ENCODE measurements at places on chromosomes 1 and 21.

DNA sequence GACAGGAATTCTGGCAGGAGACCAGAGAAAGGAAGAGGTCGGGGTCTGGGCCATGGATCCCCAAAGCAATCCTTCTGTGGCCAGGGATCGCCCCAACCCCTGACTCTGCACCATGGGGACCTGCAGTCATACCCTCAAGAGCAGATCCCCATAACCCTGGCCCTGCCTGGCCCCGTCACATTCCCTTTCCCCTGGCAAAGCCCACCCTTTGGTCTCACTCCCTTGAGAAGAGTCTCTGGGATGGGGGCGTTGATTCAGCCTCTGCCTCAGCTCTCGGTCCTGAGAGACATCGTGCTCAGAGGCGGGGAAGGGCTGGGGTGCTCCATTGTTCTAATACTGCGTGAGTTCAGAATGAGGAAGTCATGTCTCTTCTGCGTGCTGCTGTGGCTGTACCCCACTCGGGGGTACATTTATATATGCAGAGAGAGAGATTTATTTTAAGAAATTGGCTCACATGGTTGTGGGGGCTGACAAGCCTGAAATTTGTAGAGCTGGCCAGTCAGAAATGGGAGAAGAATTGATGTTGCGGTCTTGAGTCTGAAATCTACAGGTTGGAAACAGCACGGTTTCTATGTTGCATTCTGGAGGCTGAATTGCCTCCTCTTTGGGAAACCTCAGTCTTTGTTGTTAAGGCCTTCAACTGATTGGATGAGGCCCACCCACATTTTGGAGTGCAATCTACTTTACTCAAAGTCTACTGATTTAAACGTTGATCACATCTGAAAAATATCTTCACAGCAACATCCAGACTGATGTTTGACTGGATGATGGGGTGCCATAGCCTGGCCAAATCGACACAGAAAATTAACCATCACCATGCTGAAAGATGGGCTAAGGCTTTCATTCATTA lies 4.2 kb upstream of the PADI2 start:
- no peak for DNase-seq

DNA sequence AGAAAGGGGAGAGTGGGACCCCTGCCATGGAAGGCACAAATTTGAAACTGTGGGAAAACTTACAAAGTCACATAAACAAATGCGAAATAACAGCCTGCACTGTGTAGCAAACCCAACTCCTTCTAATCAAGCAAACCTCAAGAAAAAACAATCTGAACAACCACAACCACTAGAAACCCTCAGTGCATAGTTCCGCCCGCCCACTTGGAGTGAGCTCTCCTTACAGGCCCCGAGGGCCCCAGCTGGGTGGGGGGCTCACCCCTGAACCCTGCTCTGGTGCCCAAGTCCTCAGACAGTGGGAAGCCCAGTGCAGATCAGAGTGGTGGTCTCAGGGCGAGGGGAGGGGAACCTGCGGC lies 931 bp upstream of the MXRA8 start:
- DNase-seq, result peak; percentile 77

- no peak for DNase-seq
Measured at GRCh38 chr1:44723496-44724295, 7.3 kb downstream of the RNU5D-1 start.

- DNase-seq, result no peak
Measured at GRCh38 chr1:93438716-93439115, 9.2 kb upstream of the FNBP1L start.

- DNase-seq, result no peak
Measured at GRCh38 chr1:186783193-186783592, 45.6 kb upstream of the PLA2G4A start.

- no peak for DNase-seq
Measured at GRCh38 chr1:228446852-228447251, 30.2 kb upstream of the TRIM17 start.

GRCh38 chr1:165303386-165303785 lies 53.1 kb downstream of the LMX1A start:
- no peak for DNase-seq

DNA sequence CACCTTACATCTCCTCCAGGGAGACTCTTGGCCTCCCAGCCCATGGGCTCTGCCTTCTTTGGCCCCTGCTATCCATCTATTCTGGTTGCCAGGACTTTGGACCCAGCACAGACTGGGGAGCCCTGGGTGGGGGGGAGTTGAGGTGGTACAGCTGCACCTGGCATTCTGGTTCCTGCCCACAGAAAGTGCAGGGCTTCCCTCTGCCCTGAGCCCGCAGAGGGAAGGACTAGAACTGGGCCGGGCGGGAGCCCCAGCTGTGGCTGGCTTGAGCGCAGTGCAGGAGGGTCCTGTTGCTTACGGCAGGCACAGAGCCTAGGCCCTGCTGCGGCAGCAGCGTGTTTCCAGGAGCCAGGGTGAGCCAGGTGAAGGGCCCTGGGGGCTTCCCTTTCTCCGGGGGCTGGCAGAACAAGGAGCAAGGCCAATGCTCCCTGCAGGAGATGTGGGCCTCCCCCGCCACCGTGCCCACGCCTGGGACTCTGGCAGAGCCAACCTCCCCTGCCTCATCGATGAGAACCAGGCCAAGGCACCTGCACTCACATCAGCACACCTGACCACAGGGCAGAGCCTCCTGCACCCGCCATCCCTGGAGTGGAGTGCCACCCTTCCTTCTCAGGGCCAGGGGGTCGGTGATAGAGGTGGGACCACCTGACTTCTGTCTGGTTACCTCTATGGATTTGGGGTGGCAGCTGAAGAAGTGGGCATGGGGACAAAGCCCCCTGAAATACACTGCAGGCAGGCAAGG lies 16.1 kb downstream of the PARS2 start:
- DNase-seq, result no peak

GRCh38 chr1:19435181-19435580 lies 50.2 kb downstream of the CAPZB start:
- no peak for DNase-seq

DNA sequence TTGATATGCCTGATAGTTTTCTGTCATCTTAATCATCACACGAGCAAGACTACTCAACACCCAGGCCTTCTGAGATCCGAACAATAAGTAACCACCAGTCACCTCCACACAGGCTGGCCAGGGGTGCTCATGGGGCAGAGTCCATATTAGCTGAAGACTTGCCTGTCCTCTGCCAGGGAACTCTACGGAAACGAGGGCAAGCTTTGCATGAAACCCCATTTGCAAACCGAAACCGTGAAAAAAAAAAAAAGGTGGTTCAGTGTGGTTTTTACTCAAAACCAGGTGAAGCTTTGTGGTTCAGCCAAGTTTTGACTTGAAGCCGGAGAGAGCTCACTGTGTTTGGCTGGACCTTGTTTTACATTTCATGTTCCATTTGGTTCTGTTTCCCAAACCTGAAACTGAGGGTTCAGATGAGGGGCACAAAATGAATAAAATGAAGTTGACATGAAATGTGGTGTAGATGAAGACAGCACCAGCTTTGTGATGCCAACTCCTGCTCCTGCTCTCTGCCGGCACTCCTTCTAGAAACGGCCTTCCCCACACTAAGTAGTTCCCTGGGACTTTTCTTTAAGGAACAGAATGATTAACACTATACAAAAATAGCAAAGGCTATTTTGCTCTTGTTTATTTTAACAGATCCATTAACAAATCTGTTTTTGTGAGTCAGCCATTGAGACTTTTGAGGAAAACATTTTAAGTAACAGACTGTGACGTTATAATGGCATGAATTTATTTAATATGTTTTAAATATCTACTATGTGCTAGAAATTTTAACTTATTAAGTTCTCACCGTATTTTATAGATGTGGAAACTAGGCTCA lies 74.7 kb downstream of the RUNX1 start:
- no peak for DNase-seq

GRCh38 chr1:224779536-224779935 lies 149.9 kb upstream of the DNAH14 start:
- no peak for DNase-seq

DNA sequence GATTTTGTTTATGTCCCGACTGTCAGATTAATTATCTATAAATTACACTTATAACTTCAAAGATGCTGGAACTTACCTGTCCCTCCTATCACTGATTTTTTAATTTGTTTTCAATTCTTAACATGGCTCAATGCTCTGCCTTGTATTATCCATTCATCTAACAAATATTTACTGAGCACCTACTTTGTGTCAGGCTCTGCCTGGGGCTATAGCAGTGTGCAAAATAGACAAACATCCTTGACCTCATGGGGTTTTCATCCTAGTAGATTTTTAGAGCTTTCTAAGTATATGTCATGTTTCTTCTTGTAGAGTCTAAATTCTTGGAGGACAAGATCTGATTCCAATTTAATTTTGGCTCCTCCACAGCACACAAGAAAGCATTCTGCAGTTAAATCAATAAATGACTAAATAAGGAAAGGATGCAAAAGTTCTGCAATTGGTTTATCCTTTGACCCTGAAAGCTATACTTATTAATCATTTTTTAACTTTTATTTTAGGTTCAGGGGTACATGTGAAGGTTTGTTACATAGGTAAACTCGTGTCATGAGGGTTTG lies 10.8 kb upstream of the SMYD2 start:
- DNase-seq, result no peak

Measured in LHCN-M2 (cell line).